NB4 (cell line): ENCODE measurements at places on chromosomes 4 and X.

DNA sequence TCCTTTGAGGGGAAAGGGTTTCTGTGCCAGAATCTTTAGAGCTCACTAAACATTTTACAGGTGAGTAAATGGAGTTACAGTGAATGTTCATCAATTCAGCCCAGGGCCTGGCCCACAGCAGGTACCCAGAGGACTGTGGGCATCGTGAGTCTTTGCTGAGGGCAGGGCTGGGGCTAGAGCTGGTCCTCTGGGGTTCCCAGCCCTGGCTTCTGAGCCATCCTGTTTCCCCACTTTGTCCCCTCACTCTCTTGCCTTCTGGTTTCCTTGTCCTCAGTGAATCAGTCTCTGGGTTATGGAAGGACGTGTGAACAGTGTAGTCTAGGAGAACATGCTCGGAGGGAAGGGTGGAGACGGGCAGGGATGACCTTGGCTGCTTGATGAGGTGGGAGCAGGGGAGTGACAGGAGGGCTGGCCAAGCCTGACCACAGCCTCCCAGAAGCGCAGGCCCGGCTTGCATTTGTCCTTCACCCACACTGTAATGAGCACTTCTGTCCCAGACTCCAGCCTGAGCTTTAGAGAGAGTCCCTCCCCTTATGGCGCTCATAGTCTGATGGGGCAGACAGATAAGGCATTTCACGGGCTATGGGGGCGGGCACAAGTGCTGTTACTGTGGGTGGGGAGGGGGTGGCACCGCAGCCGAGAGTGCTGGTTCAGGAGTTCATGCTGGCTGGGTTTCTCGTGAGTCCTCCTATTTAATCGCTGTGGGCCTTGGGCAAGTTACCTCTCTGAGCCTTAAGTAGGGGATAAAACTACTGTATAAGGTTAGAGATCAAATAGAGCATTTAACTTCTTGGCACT, 17.3 kb downstream of the TBC1D14 start:
- DNase-seq, result peak; percentile 66

DNA sequence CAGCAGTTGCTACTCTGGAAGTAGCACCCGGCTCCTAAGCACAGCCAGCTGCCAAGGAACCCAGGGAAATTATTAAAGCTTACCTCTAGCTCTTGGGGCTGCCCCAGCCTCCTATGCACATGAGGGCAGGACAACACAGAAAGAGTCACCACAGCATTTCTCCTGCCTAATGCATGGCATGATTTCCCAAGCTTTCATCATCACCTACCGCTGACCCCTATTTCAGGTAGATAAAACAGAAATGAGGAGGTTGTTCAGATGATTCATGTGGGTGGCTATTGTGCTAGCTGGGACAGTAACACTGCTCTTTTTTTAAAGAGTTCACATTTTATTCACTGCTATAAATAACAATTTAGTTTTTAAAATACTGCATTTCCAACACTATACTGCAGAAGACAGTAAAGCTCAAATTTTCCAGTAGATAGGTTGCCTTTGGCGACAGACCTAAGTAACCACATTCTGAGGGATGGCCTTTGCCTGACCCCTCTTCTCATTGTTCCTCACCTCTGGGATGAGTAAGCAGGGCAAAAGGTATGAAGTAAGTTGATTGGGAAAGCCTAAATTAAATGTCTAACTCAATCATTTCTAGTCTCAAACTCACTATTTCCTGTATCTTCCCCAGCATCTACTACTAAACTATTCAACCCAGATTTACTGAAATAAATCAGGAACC, 16.7 kb downstream of the CASK start:
- DNase-seq, result no peak

DNA sequence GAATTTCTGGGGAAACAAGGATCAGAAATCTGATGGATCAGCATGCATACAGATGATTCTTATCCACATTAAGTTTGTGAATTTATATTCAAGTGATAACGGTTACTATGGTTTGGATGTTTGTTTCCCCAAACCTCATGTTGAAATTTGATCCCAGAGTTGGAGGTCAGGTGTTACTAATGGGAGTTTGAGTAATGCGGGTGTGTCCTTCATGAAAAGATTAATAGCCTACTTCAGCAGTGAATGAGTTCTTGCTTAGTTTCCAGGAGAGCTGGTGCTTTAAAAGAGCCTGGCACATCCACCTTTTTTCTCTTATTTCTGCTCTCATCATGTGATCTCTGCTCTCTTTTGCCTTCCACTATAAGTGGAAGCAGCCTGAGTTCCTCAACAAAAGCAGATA, 712.4 kb downstream of the IL1RAPL1 start:
- DNase-seq, result no peak

- peak; percentile 0 for DNase-seq
These were observed 31.0 kb downstream of the RAB40A start for GRCh38 chrX:103488332-103488731.

- DNase-seq, result no peak
These were observed 147.3 kb upstream of the FTHL17 start for GRCh38 chrX:31219174-31219573.

- DNase-seq, result no peak
These were observed 126.6 kb downstream of the SLC39A8 start for GRCh38 chr4:102218656-102219055.

DNA sequence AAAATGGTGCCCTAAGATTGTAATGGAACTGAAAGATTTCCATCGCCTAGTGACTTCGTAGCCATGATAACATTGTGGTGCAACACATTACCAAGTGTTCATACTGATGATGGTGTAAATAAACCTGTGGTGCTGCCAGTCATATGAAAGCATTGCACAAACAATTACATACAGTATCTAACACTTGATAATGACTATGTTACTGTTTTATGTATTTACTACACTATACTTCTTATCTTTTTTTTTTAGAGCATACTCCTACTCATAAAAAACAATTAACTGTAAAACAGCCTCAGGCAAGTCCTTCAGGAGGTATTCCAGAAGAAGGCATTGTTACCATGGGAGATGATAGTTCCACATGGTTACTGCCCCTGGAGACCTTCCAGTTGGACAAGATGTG, 152.7 kb upstream of the EDNRA start:
- no peak for DNase-seq

DNA sequence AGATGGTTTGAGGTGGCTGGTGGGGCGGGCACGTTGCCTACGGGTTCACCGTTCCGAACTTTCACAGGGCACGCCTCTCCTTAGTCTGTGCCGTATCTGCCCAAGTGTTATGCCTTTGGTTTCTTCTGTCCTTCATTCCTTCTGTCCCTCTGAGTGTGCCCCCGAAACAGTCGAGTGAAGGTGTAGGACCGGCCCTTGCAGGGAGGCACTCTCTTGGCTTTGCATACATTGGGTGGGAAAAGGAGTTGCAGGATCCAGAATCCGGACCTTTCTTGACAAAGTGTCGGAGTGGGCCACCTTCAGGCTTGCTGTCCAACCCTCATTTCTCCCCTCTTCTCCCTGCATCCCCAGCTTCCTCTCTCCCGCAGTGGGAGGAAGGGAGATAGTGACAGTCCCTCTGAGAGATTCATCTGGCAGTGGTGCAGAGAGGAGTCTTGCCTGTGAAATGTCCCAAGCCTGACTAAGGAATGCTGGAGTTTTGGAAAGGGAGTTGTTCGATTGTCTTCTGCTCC, 569 bp downstream of the ARFIP1 start:
- DNase-seq, result no peak

DNA sequence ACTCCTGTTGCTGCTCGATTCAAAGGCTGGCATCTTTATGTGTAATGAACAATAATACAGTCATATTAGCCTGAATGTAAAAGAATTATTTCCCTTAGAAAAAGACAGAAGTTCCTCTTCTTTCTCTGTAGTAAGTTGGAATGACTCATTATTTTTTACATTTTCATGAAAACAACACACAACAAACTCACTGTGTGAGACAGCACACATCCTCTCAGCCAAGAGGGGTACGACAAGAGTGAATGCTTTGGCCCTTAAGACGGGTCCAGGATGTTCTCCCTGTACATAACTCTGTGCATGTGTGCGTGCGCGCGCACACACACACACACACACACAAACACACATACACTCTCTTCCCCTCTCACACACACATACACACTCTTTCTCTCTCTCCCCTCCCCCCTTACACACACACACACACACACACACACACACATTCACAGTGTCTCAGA, 72.8 kb downstream of the MANBA start:
- no peak for DNase-seq

DNA sequence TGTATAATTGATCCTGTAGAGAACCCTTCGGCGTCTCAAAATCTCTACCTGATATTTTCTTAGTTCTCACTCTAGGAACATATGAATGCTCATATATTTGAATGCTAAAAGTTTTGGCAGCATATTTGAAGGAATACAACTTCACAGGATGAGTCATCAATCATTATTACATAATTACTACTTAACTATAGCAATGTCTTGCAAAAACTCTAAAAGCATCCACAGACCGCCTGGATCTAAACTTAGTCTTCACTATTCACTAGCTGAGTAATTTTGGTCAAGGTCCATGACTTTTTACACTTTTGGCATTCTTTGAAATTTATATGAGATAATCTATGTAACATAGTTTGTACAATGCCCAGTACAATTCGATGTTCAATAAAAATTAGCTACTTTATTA, 194.7 kb downstream of the DTHD1 start:
- no peak for DNase-seq

DNA sequence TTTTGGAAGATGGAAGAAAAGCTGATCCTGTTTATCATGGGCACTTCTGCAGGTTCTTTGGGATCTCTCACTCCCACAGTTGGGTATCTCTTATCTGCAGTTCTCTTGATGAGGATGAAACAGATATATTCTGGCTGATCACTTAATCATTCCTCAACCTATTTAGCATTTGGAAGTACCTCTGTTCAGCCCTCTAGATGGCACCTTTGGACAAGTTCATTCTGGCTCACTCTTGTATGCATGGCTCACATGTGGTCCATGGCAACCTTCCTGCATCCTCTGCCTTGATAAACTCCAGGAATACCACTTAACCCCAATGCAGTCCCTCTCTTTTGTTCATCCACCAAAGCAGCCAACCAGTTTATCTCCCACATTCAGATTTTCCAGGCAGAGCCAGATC, 74.2 kb downstream of the SMARCA5 start:
- DNase-seq, result peak; percentile 5

- no peak for DNase-seq
These were observed 1779.0 kb downstream of the PCDH7 start for GRCh38 chr4:32499171-32499570.

GRCh38 chrX:2875798-2876399, 47.2 kb downstream of the GYG2 start:
- DNase-seq, result peak; percentile 20

- peak; percentile 59 for DNase-seq
These were observed 40.5 kb upstream of the BMP3 start for GRCh38 chr4:80989921-80990544.

GRCh38 chr4:122762966-122763716, 30.6 kb downstream of the BBS12 start:
- DNase-seq, result no peak

- no peak for DNase-seq
These were observed 32.5 kb upstream of the FRAS1 start for GRCh38 chr4:78024576-78025091.

DNA sequence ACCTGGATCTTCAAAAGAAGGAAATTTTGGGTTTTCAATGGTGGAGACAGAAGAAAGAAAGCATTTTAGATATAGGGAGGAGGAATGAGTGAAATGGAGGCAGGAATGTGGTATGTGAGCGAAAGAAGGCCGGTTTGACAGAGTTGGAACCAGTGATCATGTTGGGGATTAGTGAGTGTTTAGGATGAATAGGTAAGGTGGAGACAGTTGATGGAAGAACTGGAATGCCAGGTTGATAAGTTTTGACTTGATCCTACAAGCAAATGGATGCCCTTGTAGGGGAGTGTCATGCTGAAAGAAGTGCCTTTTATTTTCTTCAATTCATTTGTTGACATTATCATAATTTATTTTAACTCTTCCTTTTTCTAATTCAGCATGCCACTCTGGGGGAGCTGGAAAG, 207.8 kb upstream of the AMOT start:
- no peak for DNase-seq

DNA sequence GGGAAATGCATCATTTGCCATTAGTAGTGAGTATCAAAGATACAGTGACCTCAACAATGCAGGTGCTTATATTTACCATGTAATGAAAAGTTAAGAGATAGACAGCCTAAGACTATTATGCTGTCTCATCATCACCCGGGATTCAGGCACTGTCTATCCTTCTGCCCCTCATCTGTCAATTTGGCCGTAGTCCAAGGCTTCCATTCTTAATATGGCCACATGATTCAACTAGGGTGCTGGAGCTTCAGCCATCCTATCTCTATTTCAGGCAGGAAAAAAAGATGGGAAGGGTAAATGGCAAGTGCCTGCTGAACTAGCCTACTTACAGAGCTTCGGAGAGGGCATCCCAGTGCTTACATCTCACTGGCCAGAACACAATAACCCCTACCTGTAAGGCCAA, 196.7 kb upstream of the LNX1 start:
- DNase-seq, result no peak

- no peak for DNase-seq
These were observed 693 bp downstream of the COL4A6 start for GRCh38 chrX:108437349-108438109.

DNA sequence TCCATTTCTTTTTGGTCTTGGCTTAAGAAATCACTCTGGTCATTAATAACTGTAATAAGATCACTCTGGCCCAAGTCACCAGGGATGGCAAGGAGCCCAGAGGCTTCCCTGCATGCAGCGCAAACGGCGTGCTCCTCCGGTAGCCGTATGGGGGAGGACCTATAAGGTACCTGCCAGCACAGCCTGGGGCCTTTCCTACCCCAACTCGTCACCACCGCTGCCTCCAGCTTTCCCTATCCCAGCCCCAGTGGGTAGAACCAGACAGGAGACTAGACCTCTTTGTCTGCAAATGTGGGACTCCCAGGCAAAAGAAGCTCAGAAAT, 25.9 kb downstream of the HAND2 start:
- no peak for DNase-seq

DNA sequence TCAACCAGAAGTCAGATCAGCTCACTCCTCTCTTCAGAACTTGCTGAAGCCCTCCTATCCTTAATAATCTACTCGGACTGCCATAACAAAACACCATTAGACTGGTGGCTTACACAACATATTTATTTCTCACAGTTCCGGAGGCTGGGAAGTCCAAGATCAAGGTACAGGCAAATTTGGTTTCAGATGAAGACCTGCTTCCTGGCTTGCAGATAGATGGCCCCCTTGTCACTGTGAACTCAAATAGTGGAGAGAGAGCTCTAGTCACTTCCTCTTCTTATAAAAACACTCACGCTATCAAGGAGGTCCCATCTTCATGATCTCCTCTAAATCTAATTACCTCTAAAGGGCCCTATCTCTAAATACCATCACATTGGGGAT, 125.1 kb downstream of the CAMK2D start:
- DNase-seq, result peak; percentile 76

DNA sequence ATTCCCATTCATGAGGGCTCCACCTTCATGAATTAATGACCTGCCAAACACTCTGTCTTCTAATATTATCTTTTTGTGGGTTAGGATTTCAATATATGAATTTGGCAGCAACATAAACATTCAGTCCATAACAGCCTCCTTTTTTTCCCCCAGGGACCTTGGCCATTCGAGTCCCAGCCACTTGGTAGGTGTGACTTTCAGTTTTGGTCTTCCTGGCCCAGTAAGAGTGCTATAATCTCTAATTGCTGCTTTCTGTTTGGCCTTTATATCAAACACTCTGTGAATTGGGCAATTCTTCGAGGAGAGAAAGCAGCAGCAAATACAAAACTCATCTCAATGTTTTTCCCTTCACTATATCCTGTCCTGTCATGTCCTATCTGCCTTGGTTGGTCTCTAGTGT, 12.4 kb upstream of the RADX start:
- no peak for DNase-seq
